Calu3 (cell line): ENCODE measurements at places on chromosomes 4 and X.

DNA sequence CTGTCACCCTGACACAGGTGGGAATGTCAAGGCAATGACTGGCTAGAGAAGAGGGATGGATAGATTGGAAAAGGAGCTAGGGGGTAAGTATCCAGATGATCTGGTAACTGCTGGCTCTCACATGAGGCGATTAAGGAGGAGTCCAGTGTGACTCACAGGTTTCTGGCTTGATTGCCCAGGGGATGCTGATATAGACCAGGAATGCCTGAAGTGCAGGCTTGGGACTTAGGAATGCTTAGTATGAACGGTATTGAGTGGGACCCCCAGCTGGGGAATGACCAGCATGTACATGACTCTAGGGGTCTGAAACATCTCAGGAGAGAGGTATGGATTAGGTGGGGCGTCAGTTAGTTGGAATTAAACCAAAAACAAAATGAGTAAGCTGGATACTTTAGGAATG, 65.8 kb upstream of the PRPS1 start:
- DNase-seq, result no peak

- DNase-seq, result no peak
Observed at GRCh38 chr4:27592738-27593137, 732.1 kb downstream of the STIM2 start.

GRCh38 chr4:6709230-6710114, at the start of gene MRFAP1L1:
MRFAP1L1 (minus strand) TSS chr4:6709865; CDS start chr4:6709629, 236 bp downstream.
- DNase-seq, result peak; percentile 92

- no peak for DNase-seq
Observed at GRCh38 chrX:55919367-55920221, 202.0 kb downstream of the RRAGB start.

- DNase-seq, result no peak
Observed at GRCh38 chr4:144872508-144873225, 225.3 kb downstream of the ANAPC10 start.

DNA sequence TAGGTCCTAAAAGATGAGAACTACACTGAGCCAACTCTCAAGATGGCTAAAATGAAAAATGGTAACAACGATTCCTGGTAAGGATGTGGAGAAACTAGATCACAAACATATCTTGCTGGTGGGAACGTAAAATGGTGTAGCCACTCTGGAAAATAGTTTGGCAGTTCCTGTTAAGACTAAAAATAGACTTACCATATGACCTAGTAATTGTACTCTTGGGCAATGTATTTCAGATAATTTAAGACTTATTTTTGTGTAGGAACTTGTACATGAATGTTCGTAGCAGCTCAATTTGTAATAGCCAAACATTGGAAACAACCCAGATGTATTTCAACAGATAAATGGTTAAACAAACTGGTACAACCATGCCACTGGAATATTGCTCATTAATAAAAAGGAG, 106.2 kb downstream of the HDAC8 start:
- no peak for DNase-seq

GRCh38 chr4:149403081-149403480, 412.6 kb downstream of the IQCM start:
- DNase-seq, result no peak

- DNase-seq, result no peak
Observed at GRCh38 chr4:79311279-79311678, 14.6 kb downstream of the NAA11 start.

- DNase-seq, result no peak
Observed at GRCh38 chr4:24624381-24624780, 40.0 kb upstream of the DHX15 start.

- DNase-seq, result no peak
Observed at GRCh38 chr4:159422019-159422418, 319.1 kb downstream of the RAPGEF2 start.
